Stimulated activated CD4-positive, alpha-beta T cell treated with anti-CD3 and anti-CD28 coated beads, Interleukin-2, amount 100 ng/mL, for 24 hours (primary cell): ENCODE measurements at places on chromosomes 12 and 14.
A peak's percentile ranks its signal among the peaks of the same experiment; 100 is the strongest.

DNA sequence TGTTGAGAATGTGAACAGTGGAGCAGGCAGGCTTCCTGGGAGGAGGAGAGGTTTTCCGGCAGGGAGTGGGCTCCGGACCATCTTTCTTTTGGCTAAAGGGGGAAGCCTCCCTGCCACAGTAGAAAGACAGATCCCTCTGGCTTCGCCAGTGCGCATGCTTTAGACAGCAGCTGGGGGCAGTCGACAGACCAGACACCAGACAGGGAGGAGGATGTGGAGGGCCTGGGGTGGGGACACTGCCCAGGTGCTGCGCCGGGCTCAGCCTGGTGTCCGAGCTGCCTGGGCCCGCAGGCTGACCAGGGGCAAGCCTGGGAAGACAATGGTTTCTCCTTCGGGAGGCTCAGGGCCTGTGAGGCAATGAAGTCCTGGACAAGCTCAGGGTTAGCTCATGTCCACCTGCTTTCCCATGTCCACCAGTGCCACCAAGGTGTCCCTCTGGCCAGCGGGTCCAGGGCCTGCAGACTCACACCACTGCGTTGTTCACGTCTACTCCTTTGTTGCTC lies 67.3 kb downstream of the PRIMA1 start:
- DNase-seq: no peak

- DNase-seq: no peak
Measured at GRCh38 chr12:66066137-66066928, 64.2 kb downstream of the LLPH start.

DNA sequence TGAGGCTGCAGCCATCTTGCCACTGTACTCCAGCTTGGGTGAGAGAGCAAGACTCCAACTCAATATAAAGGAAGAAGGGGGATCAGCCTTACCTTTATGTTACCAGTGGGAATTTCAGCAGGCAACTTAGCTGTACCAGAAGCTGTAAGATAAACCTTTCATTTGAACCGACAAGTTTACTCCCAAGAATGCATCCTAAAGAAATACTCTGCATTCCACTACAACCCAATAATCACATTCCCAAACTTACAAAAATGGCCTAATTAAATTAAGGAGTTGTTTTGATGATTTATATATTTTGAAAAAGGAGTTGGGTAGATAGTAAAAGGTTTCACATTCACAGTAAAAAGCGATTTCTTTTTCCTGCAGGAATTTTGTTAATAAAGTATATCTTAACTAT lies 241.4 kb downstream of the TTC8 start:
- no peak for DNase-seq

GRCh38 chr12:69500631-69501030 lies 30.4 kb downstream of the FRS2 start:
- DNase-seq: no peak

- DNase-seq: no peak
Measured at GRCh38 chr12:84507956-84508850, 404.4 kb downstream of the SLC6A15 start.

DNA sequence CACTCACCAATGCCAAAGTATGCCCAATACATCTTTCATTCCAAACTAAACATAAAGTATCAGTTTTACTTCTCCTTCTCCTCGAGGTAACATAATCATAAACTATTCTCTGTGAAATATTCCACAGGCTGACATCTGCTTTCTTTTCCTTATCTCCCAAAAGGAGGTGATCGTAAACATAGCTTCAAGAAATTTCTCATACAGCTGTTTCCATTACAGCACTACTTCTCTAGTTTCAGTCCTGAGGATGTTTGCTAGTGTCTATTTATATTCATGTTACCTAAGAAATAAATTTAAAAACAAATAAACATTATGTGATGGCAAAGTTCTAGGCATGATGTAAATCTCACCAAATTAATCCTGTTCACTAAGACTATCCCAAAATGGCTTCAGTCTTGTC lies 90.1 kb upstream of the CPSF6 start:
- no peak for DNase-seq

DNA sequence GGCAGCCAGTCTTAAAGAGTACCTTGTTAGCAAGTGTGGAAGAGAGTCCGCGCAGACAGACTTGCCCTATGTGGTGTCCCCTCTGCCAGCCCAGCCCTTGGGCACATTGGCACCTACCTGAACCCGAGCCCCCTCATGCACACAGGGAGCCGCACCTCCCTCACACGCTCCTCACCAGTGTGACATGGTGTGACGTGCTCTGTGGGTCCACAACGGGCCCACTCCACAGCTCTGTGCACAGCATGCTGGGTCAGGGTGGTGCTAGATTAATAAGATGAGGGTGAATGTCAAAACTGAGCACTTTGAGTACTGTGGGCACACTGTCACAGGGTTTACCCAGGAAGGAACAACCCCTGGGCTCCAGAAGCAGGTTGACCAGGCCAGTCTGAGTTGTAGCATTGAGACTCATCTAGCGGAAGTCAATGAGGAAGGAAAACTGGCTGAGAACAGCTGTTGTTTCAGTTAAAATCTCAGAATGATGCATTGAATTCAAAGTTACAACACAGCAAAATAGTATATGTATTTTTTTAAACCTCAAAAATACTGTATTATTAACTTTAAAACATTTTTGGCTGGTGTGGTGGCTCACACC lies 53.4 kb upstream of the AMN start:
- no peak for DNase-seq

- no peak for DNase-seq
Measured at GRCh38 chr14:61190341-61190740, 90.8 kb downstream of the TMEM30B start.

- no peak for DNase-seq
Measured at GRCh38 chr14:94342334-94342934, 19.3 kb upstream of the SERPINA6 start.

GRCh38 chr12:120734210-120734609 lies 8.6 kb downstream of the ACADS start:
- DNase-seq: no peak

DNA sequence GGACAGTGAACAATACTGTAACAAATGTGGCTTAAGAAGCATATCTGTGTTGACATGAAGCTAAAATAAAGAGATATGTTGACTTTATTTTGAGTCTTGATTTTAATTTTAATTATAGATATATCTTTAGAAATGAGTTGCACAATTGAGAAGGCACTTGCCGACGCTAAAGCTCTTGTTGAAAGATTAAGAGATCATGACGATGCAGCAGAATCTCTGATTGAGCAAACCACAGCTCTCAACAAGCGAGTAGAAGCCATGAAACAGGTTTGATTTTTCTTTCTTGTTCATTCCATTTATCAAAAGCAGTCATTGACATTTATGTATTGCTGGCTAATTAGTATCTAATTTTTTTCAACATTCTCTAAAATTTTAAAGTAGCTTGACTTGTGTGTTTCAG lies 15.8 kb downstream of the FGFR1OP2 start:
- DNase-seq: no peak

DNA sequence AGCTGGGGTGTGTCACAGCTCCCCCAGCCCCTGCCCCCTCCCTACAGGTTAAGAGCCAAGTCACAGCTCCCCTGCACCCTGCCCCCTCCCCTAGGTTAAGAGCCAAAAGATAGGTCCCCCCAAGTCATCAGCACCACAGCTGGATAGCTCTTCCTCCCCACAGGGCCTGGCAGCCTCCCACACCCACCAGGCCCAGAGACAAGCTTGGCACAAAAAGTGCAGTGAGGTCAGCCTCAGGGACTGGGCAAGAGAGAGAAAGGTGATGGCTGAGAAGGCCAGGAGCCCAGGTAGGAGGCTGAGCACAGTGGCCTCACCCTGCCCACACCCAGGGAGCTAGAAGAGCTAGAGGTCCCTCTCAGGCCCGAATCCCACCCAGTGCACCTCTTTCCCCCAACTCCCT lies 8.7 kb downstream of the ITGA7 start:
- DNase-seq: no peak

DNA sequence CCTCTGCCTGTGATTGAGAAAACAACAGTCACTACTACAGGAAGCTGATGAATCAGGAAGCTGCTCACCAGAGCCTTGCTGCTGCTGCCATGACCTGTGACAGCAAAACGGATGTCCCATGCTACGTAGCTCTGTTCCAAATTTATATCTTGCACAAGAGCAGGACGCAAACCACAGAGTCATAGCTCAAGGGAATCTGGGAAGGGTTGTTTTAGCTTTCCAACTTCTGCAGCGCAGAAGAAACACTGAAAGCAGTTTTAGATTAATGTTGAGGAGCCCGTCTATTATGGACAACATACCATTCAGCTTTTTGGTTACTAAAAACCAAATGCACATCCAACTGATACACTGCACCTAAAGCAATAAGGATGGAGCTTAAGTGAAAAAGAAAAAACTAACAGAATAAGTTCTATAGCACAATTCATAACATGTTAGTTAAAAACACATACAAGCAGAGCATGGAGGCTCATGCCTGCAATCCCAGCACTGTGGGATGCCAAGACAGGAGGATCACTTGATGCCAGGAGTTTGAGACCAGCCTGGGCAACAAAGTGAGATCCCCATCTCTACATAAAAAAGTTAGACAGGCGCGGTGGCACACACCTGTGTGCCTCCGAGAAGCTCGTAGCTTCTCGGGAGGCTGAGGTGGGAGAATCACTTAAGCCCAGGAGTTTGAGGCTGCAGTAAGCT lies 1.7 kb upstream of the ANKRD33 start:
- DNase-seq: peak; percentile 24

- no peak for DNase-seq
Measured at GRCh38 chr12:20039562-20039961, 328.8 kb upstream of the PDE3A start.

- DNase-seq: no peak
Measured at GRCh38 chr12:79563021-79563740, 127.6 kb downstream of the PAWR start.

DNA sequence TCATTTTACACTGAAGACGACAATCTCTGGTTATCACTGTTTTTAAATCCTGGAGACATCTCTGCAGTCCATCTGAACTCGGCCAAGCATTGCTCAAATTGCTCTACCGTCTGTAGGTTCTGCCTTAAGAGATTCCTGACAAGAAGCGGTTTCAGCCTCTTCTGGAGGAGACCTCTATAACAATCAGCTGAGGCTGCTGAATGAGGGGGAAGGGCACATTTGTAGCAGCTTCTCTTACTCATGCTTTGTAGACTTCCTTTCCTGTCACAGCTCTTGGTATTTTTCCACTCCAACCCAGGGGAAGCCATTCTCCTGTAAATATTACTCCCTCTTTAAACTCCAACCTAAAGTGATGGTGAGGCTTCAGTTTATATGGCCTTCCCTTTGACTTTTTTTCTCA lies 3.0 kb downstream of the ARG2 start:
- no peak for DNase-seq

GRCh38 chr12:132432721-132433577 lies 57.0 kb upstream of the FBRSL1 start:
- no peak for DNase-seq

GRCh38 chr14:64841121-64841651 lies 38.5 kb downstream of the SPTB start:
- DNase-seq: no peak

- no peak for DNase-seq
Measured at GRCh38 chr14:60179431-60179869, 14.3 kb upstream of the DHRS7 start.

GRCh38 chr12:30823764-30824163 lies 69.0 kb upstream of the CAPRIN2 start:
- DNase-seq: no peak

DNA sequence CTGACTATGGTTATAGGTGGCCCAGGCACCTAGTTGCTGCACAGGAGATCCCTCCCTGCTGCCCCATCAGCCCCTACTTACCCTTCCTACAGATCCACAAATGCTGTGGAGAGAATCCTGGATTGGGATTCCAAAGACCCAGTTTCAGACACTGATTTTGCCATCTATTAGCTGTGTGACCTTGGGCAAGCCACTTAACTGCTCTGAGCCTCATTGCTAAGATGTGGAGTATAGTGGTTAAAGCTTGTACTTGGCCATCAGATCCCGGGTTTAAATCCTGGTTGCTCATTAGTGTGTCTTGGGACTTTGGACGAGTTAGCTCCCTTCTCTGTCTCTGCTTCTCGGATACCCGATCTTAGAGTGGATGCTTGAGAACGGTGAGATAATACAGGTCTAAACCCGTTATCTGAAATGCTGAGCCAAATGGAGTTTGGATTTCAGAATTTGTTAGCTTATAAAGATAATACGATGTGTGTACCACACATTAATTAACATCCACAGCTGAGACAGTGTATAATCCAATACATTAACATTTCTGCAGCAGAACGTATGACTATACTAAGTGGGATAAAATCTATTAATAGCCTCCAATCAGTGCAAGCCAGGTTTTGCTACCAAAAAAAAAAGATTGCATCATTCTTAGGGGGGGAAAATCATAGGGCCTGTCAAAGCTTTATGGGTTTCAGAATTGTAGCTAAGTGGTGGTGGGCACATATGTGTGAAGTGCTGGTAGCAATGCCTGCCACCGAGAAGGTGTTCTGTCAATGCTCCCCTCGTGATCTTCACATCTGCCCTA lies 16.0 kb downstream of the PROX2 start:
- DNase-seq: no peak

- no peak for DNase-seq
Measured at GRCh38 chr14:101445278-101445677, 116.0 kb upstream of the DIO3 start.

DNA sequence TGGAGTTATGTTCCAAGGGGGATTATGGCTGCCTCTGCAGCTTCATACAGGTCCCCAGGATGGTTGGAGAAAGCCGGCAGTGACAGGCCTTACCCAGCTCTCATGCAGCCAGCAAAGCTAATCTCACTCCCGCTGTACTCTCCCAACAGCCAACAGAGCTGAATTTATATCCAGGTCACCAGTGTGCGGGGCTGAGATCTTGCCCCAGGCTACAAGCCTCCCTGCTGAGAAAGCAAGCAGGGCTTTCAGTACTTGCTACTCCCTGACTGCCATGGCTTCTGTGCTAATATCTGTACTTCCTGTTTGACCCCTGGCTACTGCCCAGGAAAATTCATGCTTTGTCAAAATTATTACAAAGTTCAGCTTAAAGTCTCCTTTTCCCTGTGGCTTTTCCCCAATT lies 92.9 kb downstream of the ATP23 start:
- no peak for DNase-seq

DNA sequence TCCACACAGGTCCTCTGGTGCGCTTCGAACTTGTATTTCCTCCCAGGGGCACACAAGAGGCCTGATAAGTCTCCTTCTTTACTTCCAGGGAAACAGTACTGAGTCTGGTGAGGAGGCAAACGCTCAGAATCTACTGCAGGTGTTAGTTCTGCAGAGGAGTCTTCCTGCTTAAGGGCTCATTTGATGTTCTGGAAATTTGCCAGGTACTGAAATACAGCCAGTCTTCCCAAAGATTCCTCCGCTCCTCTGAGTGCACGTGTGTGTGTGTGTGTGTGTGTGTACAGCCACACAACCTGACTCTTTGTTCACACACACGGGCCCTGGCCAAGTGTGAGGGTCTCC lies 92.0 kb downstream of the FBXL14 start:
- DNase-seq: no peak

- no peak for DNase-seq
Measured at GRCh38 chr12:132872073-132872855, 15.1 kb downstream of the CHFR start.

DNA sequence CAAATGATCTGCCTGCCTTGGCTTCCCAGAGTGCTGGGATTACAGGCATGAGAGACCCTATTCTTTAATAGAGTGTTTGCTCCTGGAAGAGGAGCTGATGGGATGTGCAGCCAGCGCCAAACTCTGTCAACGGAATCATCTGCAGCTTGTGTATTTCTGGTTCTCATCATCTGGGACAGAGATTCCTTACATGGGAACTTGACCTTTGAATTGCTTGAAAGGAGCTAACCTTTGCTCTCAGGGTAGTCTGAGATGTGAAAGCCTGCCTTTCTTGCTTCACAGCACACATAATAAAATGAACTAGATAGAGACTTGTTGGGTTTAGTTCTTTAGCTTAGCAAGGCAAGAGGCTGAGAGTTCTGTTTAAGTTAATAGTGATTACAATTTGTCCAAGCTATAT lies 120.0 kb downstream of the OTOGL start:
- no peak for DNase-seq

- no peak for DNase-seq
Measured at GRCh38 chr12:107736914-107737313, 24.0 kb downstream of the PRDM4 start.
